Activated CD4-positive, alpha-beta T cell treated with anti-CD3 and anti-CD28 coated beads, Interleukin-2, amount 50 U/mL, for 1 hour (primary cell): ENCODE measurements at places on chromosomes 11 and 22.

GRCh38 chr11:12958986-12959385 is 50.1 kb upstream of the RASSF10 start:
- no peak for DNase-seq

GRCh38 chr22:44357296-44357965 is 44.7 kb upstream of the SHISAL1 start:
- no peak for DNase-seq

GRCh38 chr22:23071230-23072076 is 1.1 kb downstream of the GNAZ start:
- no peak for DNase-seq

GRCh38 chr11:13705710-13706109 is 37.2 kb downstream of the FAR1 start:
- DNase-seq, result no peak

GRCh38 chr11:95832763-95833162 is 42.5 kb downstream of the CEP57 start:
- no peak for DNase-seq

DNA sequence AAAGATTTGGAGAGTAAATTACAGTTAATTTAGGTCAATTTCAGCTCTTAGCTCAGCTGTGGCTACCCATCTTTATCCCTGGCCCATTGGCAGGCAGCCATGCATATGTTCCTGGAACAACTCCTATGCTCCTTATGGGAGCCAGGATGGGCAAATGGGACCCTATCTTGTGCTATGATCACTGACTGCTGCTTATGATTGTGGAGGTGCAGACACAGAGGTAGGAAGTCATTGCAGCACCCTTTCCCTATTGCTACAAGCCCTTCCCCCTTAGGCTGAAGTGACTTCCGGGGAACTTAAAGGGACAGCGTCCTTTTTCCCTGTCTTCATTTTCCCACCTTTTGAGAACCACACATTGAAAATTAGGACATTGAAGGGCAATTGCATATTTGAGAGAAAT is 112.7 kb downstream of the FCHSD2 start:
- DNase-seq, result no peak

- no peak for DNase-seq
Observed at GRCh38 chr11:20566591-20567434, 32.6 kb upstream of the SLC6A5 start.

DNA sequence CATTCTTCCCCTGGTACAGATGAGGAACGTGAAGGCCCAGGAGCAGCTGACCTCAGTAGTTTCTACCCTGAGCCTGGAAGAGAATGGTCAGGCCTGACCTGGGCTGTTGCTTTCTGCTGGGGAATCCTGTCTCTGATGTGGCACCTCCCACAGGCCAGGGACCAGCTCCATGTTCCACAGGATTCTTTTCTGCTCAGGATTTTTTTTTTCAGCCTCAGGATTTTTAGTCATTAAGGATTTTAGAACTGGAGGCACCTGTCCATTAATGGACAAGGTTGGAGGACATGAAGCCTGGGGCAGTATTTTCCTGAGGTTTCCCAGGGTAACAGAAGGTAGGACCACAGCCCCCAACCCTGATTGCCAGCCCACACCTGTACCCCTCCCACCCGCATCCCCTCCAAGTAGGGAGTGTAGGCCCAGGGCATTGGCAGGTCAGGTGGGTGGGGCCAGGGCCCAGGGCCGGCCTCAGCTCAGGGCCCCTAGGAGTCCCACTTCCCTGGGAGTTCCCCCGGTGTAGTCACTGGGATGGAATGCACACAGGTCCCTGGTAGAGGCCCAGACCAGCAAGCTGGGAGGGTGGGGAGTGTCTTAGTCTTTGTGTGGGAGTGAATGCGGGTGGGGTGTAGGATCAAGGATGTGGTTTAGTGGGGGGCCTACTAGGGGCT is 16.1 kb downstream of the BIK start:
- no peak for DNase-seq
